ENCODE measurements at places on chromosomes 3 and 15.

GRCh38 chr3:9448071-9448470 lies 50.7 kb downstream of the SETD5 start:
- no peak for DNase-seq

DNA sequence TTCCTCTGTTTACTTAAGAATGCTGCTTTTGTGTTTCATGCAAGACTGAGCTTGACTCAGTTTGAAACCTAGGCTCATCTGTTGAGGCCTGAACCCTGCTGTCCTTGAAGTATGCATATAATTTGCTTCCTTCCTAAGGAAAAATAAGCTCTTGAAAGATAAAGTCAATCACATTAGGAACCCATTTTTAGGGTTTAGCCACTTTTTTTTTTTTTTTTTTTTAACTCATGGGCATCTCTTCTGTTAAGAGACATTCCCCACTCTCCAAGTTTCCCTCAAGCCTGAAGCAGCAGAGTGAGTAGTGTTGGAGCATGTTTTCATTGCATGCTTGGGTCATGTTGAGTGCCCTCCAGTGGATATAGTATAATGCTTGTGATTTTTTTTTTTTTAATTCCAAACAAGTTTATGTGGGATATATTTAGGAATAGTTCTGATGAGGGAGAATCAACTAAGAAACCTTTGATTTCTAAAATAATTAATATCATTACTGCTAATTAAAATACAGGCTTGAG lies 3.6 kb downstream of the CTNNB1 start:
- DNase-seq, result no peak

GRCh38 chr3:111861391-111861790 lies 2.3 kb downstream of the PHLDB2 start:
- no peak for DNase-seq

DNA sequence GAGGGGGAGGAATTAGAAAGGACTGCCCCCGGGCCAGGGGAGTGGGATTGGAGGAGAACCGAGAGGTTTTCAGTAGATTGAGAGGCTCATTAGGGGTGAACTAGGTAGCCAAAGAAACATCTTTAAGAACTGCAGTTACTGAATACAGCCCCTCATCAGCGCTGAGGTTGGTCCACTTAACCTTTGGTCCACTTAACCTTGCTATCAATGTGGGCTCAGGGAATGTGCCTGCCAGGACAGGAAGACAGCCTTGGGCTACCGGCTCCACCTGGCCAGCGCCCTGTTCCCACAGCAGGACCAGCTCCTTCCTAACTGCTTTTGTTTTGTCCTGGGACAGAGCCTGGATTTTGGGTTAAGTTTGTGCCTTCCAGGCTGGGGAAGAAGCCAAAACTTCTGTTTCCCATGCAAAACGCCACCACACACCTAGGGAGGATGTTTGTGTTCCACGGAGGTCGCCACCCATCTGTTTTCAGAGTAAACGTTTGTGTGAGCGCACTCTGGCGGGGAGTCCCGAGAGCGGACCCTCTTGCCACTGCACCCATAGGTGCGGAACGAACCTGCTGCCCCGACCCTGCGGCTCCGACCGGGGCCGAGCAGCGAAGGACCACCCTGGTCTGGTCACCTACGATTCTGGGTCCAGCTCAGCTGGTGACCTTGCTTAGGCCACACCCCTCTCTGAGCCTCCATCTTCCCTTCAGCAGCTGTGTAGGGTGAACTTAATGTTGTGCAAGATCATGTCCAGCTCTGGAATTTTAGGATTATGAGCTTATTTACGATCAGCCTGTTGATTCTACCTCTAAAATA lies 107.4 kb downstream of the VGLL4 start:
- no peak for DNase-seq

- DNase-seq, result no peak
Measured at GRCh38 chr3:51704511-51704950, 2.3 kb upstream of the GRM2 start.

GRCh38 chr3:71099997-71100719 lies 483.4 kb downstream of the FOXP1 start:
- no peak for DNase-seq

DNA sequence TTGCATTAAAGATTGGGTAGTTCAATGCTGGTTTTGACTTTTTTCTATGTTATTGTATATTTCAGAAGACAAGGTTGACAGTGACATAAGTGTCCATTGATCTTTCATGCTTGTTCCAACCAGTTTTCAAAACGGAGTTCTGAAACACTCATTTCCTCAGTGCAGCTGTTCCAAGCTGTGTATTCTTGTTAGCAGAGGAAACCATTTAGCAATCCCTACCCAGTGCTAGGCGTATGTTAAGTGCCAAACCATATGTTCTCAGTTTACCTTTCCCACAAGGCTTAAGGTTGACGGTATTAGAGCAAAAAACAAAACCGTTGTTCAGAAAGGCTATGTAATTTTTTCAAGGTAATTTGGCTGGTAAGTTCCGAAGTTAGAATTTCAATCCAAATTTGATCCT lies 9.1 kb downstream of the ATOSA start:
- DNase-seq, result no peak

- no peak for DNase-seq
Measured at GRCh38 chr3:49171775-49172500, 540 bp downstream of the KLHDC8B start.

- no peak for DNase-seq
Measured at GRCh38 chr15:34993412-34993811, 5.3 kb upstream of the ZNF770 start.

- no peak for DNase-seq
Measured at GRCh38 chr15:39252134-39252470, 328.8 kb upstream of the THBS1 start.

- DNase-seq, result no peak
Measured at GRCh38 chr3:52498137-52499054, 3.3 kb downstream of the STAB1 start.

DNA sequence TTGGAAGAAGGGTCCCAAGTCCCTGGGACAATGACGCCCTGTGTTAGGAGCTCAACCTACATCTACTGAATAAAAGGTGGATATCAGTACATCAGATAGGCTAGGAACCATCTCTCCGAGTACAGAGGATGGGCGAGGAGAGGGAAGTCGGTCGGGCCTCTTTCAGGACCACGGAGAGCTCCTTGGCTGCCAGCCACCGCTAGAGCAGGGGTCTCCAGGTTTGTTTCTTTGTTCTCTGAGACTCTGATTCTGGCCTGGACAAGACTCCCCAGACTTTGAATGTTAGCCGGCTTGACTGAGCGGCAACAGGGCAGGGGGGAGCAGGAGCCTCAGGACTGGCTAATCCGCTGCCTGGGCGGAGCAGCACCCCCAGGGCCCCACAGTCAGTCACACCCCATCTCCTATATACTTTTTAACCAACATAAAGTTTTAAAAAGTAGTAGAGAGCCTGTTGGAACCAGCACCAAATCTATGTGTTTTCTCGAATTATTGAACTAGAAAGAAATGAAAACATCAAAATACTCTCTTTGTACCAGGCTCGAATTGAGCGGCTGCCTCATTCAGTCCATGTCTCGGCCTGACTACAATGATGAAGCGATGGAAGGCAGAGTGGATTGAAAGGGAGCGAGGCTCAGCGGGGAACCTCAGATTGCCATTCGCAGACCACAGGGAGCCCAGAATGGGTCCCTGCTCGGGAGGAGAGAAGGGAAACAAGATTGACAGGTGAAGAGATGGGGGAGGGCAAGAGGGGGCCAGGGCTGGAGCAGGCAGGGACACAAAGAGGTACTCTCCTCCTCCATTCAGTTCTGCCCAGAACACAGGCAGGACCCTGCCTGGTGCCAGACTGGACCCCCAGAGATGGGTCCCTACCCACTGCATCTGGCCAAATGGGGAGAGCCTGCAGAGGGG lies 131.6 kb downstream of the TPRA1 start:
- no peak for DNase-seq

GRCh38 chr15:96087180-96087884 lies 243.2 kb upstream of the NR2F2 start:
- no peak for DNase-seq

DNA sequence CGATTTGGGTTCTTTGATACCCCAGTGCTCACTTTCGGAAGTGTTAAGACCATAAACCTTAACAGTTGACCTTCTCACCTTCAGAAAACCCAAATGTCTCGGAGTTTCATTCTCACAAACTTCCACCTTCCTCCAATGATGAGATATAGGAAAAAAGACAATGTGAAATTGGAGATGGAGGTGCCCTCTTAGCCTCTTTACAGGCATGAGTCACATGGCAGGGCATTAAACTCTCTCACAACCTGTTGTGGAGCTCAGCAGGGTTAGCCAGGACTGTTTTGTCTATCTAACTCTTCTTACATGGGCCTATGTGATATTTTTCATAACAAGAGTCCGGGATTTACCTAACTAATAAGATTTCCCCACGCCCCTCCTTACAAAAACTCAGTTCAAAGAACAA lies 10.7 kb downstream of the AGTR1 start:
- DNase-seq, result no peak

DNA sequence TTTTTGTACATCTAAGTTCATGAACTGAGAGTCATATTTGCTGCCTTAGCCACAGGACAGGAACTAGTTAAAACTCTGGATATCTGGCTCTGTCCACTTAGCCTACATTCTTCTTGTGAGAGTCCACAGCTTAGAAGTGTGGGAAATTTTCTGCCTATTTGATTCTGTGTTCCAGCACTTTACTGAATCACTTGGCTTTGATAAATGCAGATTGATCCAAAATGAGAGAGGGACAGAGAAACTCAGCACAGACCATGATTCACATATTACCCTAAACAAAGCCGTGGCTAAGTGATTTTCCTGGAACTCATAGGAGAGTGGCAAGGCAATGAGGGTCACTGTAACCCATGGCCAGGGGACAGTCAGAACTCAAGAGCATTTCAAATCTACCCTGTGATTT lies 87.5 kb upstream of the CADPS start:
- no peak for DNase-seq

GRCh38 chr15:99324082-99324620 lies 72.9 kb downstream of the LRRC28 start:
- peak; percentile 83 for DNase-seq

DNA sequence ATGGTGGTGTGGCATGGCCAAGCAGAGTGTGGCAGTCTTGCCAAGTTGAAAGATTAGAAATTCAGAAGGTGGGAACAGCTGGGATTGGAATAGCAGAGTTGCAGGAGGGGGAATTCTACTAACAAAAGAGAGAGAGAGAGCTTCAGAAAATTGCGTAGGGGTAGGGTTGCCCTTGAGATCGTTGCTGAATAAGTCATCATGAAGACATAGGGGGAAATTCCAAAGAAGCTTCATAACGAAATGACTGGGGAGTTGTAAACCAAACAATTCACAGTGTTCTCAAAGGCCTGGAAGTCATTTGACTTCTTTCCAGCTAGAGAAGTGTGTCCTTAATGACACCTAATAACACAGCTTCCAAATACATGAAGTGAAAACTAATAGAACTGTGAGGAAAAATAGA lies 26.3 kb upstream of the TIPARP start:
- peak; percentile 69 for DNase-seq

- DNase-seq, result no peak
Measured at GRCh38 chr15:68492855-68493254, 60.9 kb upstream of the ITGA11 start.

- DNase-seq, result no peak
Measured at GRCh38 chr15:29383367-29383766, 113.7 kb upstream of the NSMCE3 start.

GRCh38 chr3:154981201-154981600 lies 98.9 kb upstream of the MME start:
- DNase-seq, result no peak

- no peak for DNase-seq
Measured at GRCh38 chr3:178393824-178394223, 142.4 kb upstream of the KCNMB2 start.

DNA sequence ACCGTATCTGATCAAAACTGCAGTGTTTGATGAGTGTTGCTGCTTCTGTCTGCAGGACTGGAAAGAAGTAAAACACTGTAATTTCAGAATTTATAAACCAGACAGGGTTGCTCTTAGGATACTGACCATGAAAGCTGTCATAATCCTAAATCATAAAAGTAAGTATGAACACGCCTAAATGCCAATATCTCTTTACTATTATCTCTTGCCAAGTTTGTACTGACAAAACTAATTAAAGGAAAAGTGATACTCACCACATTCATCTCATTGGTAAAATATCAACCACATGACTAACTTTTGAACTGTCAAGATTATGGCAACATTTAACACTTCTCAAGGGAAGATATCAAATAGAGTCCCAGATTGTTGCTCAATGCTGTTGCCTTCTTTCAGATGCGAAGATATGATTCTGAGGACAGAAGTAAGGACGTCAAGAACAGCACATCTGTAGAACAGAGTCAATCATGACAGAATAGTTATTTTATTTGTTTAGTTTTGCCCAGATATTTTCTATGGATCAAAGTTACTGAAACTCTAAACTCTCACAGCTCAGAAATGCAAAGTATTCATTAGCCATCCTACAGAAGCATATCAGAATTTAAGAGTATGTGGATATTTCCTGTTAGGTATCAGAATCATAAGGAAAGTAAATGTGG lies 61.4 kb upstream of the COL8A1 start:
- no peak for DNase-seq

GRCh38 chr3:111244760-111245159 lies 173.1 kb downstream of the NECTIN3 start:
- DNase-seq, result no peak

DNA sequence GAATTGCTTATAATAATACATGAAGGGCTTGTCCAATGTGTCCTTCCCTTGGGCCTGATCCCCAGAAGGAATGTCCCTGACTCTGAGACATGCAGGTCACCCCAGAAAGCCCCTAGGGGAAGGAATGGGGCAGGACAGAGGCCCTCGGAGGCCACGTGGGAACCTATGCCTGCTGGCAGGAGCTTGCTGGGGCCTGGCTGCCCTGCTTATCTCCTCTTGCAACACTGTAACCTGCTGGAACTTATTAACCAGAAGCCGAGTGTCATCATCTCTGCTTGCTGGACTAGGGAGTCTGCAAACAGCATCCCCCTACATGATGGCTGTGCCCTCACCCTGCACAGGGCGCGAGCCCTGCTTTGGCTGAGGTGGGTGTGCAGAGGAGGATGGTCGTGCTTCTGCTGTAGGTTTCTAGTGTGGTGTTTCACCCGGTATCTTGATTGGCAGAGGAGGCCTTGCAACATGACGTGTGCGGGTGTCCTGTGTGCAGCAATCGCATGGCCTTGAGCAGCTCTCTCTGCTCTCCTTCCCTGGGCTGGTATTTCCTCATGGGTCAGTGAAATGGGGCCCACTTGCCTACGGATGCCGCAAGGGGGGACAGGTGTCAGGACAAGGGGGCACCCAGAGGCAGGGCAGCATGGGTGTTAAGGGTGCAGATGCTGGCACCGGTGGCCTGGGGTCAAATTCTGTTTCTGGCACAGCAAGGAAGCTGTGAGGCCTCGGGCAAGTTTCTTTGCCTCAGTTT lies 5.0 kb downstream of the CHST13 start:
- DNase-seq, result no peak

Measured in non-pigmented ciliary epithelial cell (primary cell).